ENCODE measurements at places on chromosomes 1 and 21.

DNA sequence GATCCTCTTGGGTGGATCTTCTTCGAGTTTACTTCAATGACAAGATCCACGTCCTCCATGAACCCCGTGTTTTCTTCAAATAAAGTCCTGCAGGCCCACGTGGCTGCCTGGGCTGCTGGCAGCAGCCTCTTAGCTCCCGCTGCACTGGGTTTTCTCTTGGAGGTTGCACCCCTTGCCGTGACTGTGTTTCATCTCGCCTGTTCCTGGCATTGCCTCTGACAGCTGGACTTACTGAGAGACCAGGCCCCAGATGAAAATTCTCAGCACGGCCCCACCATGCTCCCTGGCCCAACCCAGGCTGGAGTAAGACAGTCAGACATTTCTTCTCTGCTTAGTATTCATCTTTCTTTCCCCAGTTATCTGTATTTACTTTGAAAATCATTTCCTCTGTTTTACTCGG lies 274.8 kb upstream of the RUNX1 start:
- H3K27me3 ChIP-seq = no peaks in the 10 kb centered on the region
- no peaks in the 10 kb centered on the region for H3K36me3 ChIP-seq
- H3K27ac ChIP-seq = peak overlapping the region; percentile 90
- peaks cover 10% of the 10 kb centered on the region for H3K4me1 ChIP-seq

GRCh38 chr1:89844241-89844807 lies 23.5 kb downstream of the LRRC8D start:
- no peak for DNase-seq
- H3K36me3 ChIP-seq = no peaks in the 10 kb centered on the region
- no peaks in the 10 kb centered on the region for H3K4me1 ChIP-seq
- no peak overlapping the region for H3K4me3 ChIP-seq

- H3K27me3 ChIP-seq = no peaks in the 10 kb centered on the region
- H3K36me3 ChIP-seq = no peaks in the 10 kb centered on the region
- no peak for DNase-seq
- H3K27ac ChIP-seq = no peak overlapping the region
- H3K4me3 ChIP-seq = peak overlapping the region; percentile 36
Observed at GRCh38 chr1:234326497-234327366, 46.5 kb upstream of the COA6 start.

DNA sequence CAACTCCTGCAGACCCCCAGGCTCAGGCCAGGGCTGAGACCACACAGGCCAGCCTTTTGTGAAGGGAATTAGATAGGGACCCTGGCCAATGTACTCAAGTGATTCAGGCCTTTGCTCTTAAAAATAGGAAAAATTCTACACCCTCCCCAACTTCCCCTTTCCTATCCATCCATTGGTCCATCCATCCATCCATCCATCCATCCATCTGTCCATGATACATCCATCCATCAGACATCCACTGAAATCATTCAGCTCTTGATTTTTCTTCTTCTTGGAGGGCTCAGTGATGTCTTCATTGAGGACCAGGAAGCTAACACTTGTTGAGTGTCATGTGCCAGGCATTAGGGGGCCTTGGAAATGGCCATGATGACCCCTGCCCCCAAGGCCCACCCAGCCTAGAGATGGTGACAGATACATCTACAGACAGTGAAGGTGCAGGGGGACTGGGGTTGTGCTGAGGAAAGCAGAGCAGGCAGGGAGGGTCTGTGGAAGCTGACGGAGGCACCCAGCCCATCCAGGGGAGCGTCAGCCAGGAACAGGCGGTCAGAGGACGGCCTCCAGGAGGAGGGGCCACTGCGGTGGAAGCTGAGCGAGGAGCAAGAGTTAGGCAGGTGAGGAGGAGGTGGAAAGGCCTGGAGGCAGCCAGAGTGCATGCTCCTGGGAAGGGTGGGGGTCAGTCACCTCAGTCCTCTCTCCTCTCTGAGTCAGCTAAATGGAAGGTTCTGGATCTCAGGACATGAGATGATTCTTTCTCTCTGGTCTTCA lies 81.9 kb downstream of the EPHB2 start:
- no peak for DNase-seq
- no peak overlapping the region for H3K4me3 ChIP-seq
- H3K36me3 ChIP-seq = no peaks in the 10 kb centered on the region
- H3K27me3 ChIP-seq = no peaks in the 10 kb centered on the region

DNA sequence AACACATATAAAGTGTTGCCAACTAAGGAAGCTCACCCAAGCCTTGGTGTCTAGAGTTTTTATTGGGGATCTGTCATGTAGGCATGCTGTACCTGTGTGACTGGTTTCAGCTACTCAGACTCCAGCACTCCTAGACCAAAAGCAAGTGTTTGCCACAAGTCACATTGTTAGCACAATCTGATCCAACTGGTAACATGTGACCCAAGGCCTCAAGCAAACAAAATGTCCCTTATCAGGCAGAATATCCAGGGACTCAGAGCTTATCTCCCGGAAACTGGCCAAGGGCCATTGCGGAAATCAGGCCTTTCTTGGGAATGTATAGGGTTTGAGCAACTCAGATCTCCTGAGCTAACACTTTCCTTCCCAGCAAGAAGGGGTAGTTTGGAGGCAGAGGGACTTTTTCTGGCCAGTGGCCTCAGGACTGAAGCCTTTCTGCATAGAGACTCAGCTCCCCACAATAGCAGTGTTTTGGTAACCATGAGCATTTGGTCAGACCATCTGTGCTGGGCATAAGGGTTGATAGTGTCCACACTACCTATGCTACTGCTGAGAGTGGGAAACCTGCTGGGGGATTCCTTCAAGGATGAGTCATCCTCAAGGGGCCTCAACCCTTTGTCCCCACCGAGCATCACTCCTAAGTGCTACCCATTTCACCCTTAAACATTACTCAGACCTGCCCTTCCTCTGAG lies 29.6 kb downstream of the NHLH2 start:
- no peaks in the 10 kb centered on the region for H3K4me1 ChIP-seq
- H3K36me3 ChIP-seq = no peaks in the 10 kb centered on the region
- H3K27me3 ChIP-seq = no peaks in the 10 kb centered on the region
- H3K27ac ChIP-seq = no peak overlapping the region
- no peak overlapping the region for H3K4me3 ChIP-seq
- DNase-seq = no peak

DNA sequence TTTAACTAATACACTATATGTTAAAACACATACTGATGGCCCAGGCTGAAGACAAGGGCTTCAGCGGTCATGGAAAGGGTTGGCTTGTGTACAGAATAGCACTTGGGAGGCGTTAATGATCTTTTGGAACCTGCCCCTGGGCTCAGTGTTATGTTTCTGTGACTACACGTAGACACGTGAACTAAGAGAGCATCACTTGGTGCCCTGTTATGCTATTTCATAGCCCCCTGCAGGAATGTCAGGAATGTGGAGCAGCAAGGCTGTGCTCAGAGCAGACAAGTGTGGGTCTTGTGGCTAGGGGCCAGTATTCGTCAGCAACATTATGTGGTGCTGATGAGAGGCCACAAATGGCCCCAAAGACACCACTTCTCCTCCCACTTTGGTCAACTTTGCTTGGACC lies 132.4 kb downstream of the MAP3K21 start:
- no peaks in the 10 kb centered on the region for H3K36me3 ChIP-seq
- no peaks in the 10 kb centered on the region for H3K27me3 ChIP-seq
- no peaks in the 10 kb centered on the region for H3K4me1 ChIP-seq
- H3K27ac ChIP-seq = no peak overlapping the region
- no peak overlapping the region for H3K4me3 ChIP-seq

DNA sequence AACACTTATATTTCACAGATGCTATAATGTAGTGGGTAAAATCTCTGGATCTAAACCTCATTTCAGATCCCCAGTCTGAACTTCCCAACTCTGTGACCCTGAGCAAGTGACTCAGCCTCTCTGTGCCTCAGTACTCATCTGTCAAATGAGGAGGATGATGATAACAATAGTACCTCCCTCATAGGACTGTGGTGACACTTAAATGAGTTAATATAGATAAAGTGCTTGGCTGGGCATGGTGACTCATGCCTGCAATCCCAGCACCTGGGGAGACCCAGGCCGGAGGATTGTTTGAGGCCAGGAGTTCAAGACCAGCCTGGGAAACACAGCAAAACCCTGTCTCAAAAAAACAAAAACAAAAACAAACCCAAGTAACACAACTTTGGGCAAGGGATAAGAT lies 4.7 kb upstream of the ECE1 start:
- H3K27me3 ChIP-seq = no peaks in the 10 kb centered on the region
- H3K36me3 ChIP-seq = no peaks in the 10 kb centered on the region
- H3K4me3 ChIP-seq = no peak overlapping the region
- no peaks in the 10 kb centered on the region for H3K4me1 ChIP-seq
- no peak overlapping the region for H3K27ac ChIP-seq
- DNase-seq = no peak

GRCh38 chr1:94180650-94181049 lies 56.7 kb downstream of the ARHGAP29 start:
- H3K4me3 ChIP-seq = no peak overlapping the region
- H3K27me3 ChIP-seq = no peaks in the 10 kb centered on the region
- peaks cover 13% of the 10 kb centered on the region for H3K36me3 ChIP-seq
- no peaks in the 10 kb centered on the region for H3K4me1 ChIP-seq
- H3K27ac ChIP-seq = no peak overlapping the region
- DNase-seq = no peak

DNA sequence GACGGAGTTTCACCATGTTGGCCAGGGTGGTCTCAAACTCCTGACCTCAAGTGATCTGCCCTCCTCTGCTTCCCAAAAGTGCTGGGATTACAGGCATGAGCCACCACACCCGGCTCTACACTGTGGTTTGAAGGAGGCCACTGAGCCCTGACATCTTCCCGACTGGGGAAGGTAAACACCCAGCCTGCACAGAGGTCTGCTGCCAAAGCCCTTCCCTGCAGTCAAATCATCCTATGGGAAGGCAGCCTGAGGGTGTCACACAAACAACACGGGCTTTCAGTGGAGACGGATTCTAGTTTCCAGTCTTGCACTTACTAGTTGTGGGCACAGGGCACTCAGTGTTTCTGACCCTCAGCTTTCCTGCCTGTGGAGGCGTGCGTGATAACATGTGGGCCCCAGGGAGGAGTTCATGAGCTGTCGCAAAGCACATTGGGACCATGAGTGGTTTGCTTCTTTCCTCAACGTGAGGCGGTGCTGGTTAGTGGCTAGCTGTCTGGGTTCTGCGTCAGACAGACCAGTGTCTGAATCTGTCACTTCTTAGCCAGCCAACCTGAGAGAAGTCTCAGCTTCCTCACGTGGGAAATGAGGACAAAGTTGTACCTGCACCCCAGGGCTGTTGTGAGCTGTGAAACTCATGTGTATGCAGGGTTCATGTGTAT lies 21.5 kb upstream of the OPRD1 start:
- H3K4me1 ChIP-seq = no peaks in the 10 kb centered on the region
- H3K36me3 ChIP-seq = no peaks in the 10 kb centered on the region
- H3K4me3 ChIP-seq = no peak overlapping the region
- no peaks in the 10 kb centered on the region for H3K27me3 ChIP-seq
- DNase-seq = no peak

GRCh38 chr1:107533436-107533835 lies 392.6 kb downstream of the NTNG1 start:
- H3K4me1 ChIP-seq = no peaks in the 10 kb centered on the region
- H3K27me3 ChIP-seq = no peaks in the 10 kb centered on the region
- no peak overlapping the region for H3K4me3 ChIP-seq
- no peaks in the 10 kb centered on the region for H3K36me3 ChIP-seq
- no peak overlapping the region for H3K27ac ChIP-seq

DNA sequence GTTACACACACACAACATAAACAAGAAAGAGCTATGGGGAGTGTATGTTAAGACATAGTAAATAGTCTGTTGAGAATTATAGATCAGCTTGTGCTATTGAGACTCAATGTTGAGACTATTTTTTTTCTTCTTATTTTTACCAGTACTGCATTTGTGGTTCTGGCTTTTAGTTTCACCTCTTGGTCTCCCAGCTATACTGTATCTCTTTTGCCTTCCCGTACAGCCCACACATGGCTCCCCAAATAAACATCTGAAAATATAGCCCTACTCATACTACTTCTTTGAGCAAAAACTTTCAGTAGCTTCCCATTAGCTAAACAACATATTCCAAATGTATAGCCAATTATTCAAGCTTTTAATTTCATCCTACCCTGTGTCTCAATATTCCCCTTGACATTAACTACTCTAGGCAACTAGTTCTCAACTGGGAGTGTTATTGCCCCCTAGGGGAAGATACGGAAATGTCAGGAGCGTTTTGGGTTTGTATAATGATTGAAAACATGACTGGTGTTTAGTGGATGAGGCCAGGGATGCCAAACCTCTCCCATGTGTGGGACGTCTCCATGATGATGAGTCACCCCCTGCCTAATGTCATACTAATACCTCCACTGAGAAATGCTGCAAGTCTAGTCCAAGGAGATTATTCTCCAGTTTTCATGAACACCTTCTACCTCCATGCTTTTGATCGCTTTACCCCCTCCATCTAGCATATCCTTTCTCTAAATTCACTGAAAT lies 6.8 kb downstream of the RPE65 start:
- no peaks in the 10 kb centered on the region for H3K27me3 ChIP-seq
- no peak overlapping the region for H3K27ac ChIP-seq
- no peaks in the 10 kb centered on the region for H3K36me3 ChIP-seq
- no peak overlapping the region for H3K4me3 ChIP-seq
- no peaks in the 10 kb centered on the region for H3K4me1 ChIP-seq

Measured in aorta (tissue), 5 donors.